ENCODE measurements at places on chromosomes 7 and 10.

DNA sequence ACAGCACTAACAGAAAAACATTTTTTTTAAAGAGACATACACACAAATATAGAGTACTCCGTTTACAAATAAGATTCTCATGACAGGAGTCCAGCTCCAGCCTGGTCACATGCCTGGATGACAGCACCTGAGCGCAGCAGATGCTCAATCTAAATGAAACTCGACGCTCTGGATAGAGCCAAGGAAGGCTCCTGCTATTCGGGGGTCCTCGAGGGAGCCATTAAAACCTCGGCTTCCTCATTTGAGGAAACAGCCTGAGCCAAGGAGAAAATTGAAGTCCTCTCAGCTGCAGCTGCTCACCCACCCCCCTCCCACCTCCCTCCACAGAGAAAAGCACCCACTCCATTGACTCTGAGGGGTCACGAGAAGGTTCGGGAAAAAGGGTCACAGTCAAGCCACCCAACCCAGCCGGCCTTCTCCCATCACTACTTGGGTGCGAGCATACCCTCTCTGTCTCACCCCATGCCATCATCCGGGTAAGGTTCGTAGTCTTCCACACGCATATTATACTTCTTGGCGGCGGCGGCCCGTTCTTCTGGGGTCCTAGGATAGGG, 673 bp downstream of the NDUFB8 start:
- DNase-seq = no peak

DNA sequence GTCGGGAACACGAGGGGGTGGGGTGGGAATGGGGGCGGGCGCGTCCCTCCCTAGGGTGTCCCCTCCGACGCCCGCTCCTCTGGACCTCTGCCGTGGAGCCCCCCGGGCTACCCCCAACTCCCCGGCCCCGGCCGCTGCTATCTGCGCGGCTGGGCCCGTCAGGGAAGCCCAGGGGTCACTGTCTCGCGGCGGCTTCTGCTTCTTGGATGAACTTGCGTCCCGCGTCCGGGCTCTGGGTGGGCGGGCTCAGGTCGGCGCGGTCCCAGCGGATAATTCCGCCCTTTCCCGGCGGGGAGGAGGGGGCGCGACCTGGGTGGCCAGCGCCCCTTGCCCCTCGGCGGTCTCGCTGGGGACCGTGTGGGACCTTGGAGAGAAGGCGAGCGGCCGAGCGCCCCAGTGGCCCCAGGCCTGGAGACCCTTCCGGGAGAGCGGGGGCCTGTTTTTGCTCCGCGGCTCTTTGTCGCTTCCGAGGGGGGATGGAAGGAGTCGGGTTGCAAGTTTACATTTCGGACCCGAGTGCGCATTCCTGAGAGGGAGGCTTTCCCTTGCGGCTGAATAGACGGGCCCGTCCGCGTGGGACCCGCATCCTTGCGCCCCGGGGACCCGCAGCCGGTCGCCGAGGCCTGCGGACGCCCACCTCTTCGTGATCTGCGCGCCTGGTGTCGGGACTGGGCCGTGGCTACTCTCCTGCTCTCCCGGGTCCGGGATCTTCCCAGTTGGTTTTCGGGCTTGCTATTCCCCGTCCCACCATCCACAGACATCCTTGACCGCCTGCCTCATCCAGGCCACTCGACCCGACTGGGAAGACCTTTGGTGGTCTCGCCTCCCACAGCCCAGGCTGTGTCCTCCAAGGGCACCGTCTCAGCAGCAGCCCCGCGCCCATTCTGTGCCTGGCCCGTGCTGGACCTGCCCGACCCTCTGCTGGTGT, 812 bp downstream of the DOCK1 start:
- DNase-seq = no peak

GRCh38 chr7:147912291-147912690, 678.3 kb upstream of the C7orf33 start:
- DNase-seq = no peak

DNA sequence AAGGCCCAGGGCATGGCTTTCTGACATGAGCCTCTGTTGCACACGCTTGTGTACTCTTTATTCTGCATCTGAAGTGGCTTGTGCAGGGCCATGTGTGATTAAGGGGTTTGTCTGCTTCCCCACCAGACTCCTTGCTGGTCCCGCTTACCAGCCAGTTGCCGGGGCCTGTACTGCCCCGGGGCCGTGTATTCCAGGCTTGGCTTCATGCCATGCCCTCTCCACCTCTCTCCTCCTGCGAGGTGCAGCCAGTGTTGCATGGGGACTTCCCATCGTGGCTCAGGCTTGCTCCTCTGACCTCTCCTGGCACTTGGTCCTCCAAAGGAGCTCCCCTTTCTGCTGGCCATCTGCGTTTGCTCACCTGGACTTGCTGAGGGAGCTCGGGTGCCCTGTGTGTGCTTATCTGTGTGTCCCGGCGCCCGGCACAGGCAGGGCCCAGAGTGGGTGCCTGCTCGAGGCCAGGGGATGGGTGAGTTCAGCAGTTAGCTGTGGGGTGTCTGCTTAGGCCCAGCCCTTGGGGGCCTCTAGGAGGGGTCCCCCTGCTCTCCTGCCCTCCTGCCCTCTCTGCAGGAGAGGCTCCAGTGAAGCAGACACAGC, 11.0 kb upstream of the C10orf143 start:
- no peak for DNase-seq

- DNase-seq = no peak
These were observed 8.7 kb downstream of the CPXM2 start for GRCh38 chr10:123882681-123883445.

DNA sequence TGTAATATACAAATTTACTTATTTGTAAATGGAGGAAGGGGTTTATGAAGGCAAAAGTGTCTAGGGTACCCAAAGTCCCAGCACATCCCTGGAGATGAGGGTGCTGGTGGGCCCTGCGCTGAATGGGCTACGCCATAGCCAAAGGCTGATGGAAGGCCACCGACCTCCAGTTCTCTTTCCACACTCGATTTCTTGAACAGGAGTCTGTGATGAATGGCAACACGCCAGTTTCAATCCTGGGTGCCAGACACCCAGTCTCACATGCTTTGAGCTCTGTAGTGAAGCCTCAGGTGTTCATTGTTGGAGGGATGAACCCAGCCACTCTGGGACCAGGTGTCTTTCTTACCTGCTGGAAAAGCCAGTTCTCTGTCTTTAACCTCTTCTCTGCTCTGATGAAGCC, 752 bp downstream of the LRMDA start:
- DNase-seq = no peak

DNA sequence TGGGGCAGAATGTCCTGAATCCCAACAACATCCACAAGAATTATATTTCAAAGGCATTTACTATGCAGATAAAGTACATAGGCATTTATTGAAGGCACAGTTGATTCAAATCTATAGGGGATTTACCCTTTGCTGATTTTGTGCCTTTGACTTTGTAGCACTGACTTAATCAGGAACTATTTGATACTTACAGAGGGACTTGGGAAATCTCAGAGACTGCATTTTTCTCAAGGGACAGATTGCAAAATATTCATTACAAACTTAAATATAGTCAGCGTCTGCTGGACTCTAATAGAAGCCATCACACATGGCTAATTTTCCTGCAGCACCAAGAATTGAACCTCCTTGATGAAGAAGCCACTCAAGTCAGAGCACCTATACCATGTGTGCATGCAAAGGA, 44.9 kb downstream of the FAS start:
- DNase-seq = no peak

- no peak for DNase-seq
These were observed 37.7 kb upstream of the TOMM7 start for GRCh38 chr7:22860337-22860736.

- DNase-seq = no peak
These were observed 35.0 kb upstream of the LSM8 start for GRCh38 chr7:118148930-118149329.

Data from thoracic aorta (tissue), 2 donors.